ENCODE measurements at places on chromosomes 5 and 9. TPM values are rescaled to one million over a fixed set of nuclear protein-coding genes. Genes with fewer than 3 reads are reported as not detected.

Gene ANKDD1B
- total RNA-seq: 0.21 TPM

Gene ALDH1A1
- total RNA-seq: 24.3 TPM

Gene TRIM7
- total RNA-seq: 9.0 TPM

Gene DNAI1
- not detected for total RNA-seq

Gene GRM6
- total RNA-seq: not detected

Gene RECK
- total RNA-seq: 8.9 TPM

Gene PAX5
- total RNA-seq: 0.10 TPM

Gene PCDHGA2
- total RNA-seq: 4.5 TPM

Gene SLC46A2
- total RNA-seq: not detected

Gene PLPP7
- total RNA-seq: 82.7 TPM

Gene LCN15
- total RNA-seq: 1.1 TPM

Gene FAM170A
- total RNA-seq: not detected

Gene REEP2
- total RNA-seq: 17.0 TPM

Gene FAM163B
- not detected for total RNA-seq

Gene FOXD4L6
- total RNA-seq: not detected

Gene MXD3
- total RNA-seq: 3.4 TPM

Gene POLR3G
- total RNA-seq: 1.2 TPM

Gene TRIM14
- 12.2 TPM for total RNA-seq

Gene MOB3B
- total RNA-seq: 1.6 TPM

Gene CERCAM
- 22.8 TPM for total RNA-seq

Gene DOLK
- 11.3 TPM for total RNA-seq

Gene TAF11L10
- not detected for total RNA-seq

Gene PFN3
- total RNA-seq: not detected

Gene ATP10B
- 0.26 TPM for total RNA-seq

Gene TEX48
- not detected for total RNA-seq

Gene GSN
- total RNA-seq: 1,287 TPM

Gene SLC26A2
- total RNA-seq: 6.3 TPM

Gene CA9
- total RNA-seq: 2.8 TPM

Gene FAM81B
- 16.4 TPM for total RNA-seq

Gene FYB1
- 5.0 TPM for total RNA-seq

Gene PCA3
- not detected for total RNA-seq

Gene GADD45G
- total RNA-seq: 128 TPM

Gene PLEKHG4B
- 0.03 TPM for total RNA-seq

Gene FOXD4L4
- not detected for total RNA-seq

Gene LCN12
- 7.0 TPM for total RNA-seq

Gene ITGA1
- total RNA-seq: 34.9 TPM

Gene TNFSF8
- total RNA-seq: 1.2 TPM

Gene SLC36A3
- total RNA-seq: not detected

Gene PCDHA11
- total RNA-seq: 0.09 TPM

Gene PCDHGB6
- total RNA-seq: 5.2 TPM

Gene CEMIP2
- total RNA-seq: 12.0 TPM

Gene FBP2
- total RNA-seq: 0.62 TPM

Gene DMGDH
- 3.0 TPM for total RNA-seq

Gene SKIC3
- 56.7 TPM for total RNA-seq

Gene SPATA31C2
- not detected for total RNA-seq

Gene TMEM267
- 9.9 TPM for total RNA-seq

Gene APBA1
- total RNA-seq: 8.4 TPM

Gene STK10
- total RNA-seq: 18.1 TPM

Gene PCDHB6
- total RNA-seq: 0.86 TPM

Gene CETN3
- 24.7 TPM for total RNA-seq

Gene CD74
- total RNA-seq: 433 TPM

Gene MLANA
- not detected for total RNA-seq
